ENCODE measurements at places on chromosomes 11 and 22.

- DNase-seq = no peak
Observed at GRCh38 chr11:37881741-37882140, 1283.7 kb upstream of the RAG2 start.

GRCh38 chr11:74751303-74751702 is 2.7 kb downstream of the RNF169 start:
- DNase-seq = no peak

DNA sequence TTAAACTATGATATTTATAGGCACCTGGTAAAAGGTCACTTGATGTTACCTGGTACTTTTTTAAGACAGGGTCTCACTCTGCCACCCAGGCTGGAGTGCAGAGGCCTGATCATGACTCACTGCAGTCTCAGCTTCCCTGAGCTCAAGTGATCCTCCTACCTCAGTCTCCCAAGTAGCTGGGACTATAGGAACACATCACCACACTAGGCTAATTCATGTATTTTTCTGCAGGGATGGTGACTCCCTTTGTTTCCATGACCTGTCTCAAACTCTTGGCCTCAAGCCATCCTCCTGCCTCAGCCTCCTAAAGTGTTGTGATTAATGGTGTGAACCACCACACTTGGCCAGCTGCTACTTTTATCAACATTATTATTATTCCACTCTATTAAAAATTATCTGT is 47.6 kb downstream of the OR4C45 start:
- no peak for DNase-seq

GRCh38 chr11:133706925-133707794 is 138.2 kb downstream of the SPATA19 start:
- no peak for DNase-seq

DNA sequence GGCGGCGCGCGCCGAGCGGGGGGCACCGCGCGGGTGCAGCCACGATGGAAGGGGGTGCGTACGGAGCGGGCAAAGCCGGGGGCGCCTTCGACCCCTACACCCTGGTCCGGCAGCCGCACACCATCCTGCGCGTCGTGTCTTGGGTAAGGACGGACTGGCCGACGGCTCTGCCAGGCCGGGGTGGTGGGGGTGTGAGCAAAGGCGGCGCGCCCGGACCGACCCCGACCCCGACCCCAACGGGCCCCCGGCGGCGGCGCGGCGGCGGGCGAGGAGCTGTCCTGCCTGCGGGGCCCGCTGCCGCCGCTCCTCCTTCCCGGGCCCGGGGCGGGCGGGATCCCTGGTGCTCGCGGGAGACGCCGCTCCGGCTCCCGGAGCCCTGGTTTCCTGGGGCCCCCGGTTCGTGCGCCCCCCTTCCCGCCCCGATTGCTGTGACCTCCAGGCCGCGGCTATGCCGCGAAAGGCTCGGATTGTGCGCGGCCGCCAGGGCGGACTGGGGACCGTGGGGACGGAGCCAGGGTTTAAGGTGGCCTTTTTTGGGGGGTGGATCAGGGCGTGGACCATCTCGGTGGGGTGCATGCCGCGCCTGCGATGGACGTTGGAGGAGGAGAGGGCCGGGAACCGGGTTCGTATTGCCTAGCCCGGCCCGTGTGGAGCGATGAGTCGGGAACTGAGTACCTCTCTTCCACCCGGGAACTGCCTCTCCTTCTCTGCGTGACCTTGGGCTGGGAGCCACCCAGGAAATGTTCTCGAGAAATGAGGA is at the start of gene SYNGR1:
SYNGR1 (plus strand) TSS at position 25 of the 760 bp plus-strand sequence; CDS start at position 45, 20 bp downstream.
- no peak for DNase-seq

DNA sequence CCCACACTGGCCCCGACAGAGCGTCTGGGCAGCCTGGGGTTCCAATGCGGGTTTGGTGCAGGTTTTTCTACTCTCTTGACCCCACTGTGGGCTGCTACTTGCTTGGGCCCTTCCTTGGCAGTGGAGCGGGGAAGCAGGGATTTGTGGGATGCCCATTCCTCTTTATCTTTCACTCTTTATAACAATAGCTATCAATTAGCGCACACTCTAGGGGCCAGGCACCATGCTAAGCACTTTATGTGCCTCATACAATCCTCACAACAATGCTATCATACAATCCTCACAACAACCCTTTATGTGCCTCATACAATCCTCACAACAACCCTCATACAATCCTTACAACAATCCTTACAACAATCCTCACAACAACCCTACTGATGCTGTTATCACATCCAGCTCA is 12.7 kb downstream of the ACCS start:
- no peak for DNase-seq

- no peak for DNase-seq
Observed at GRCh38 chr11:13367115-13367514, 89.5 kb downstream of the BMAL1 start.

All from iris pigment epithelial cell (primary cell).